ENCODE measurements at places on chromosomes 3 and 15.

DNA sequence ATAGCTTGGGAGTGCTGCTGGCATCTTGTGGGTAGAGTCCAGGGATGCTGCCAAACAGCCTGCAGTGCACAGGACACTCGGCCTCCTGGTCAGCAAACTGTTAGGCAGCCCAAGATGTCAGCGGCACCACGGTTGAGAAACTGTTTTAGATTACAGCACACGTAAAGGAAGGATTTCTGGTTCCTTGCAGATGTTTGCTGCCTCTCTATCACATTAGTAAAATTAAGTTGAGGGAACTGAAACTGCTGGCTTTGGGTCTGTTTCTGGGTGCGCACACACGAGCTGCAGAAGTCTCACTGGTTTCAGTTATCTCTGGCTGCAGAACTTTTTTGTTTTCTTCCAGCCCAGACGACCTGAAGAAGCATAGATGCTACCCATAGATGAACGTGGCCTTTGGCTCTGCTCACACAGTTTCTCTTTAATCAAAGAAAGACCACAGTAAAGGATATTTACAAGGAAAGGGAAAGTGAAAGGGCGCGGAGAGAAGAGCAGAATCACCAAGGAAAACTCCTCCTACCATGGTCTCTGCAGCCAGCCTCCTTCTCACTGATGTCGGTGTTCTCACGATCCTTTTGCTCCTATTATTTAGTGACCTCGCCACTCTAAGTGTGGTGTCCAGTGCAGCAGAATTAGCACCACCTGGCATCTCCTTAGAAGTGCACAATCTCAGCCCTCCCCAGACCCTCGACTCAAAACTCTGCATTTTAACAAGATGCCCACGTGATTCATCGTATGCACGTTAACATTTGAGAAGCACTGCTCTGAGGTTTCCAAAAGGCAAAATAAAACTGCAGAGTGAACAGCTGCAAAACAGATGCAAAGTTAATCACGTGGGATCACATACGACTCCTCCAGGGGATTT is 50.6 kb upstream of the AKAP13 start:
- DNase-seq: peak; percentile 52

- DNase-seq: no peak
Observed at GRCh38 chr3:57961828-57962447, 46.3 kb upstream of the FLNB start.

GRCh38 chr3:39383045-39383880 is at the start of gene SLC25A38:
Gene SLC25A38, plus strand, starts transcription at chr3:39383370. Its CDS starts 355 bp downstream, at chr3:39383725.
- peak; percentile 89 for DNase-seq

- DNase-seq: no peak
Observed at GRCh38 chr15:56074481-56075265, 81.3 kb upstream of the NEDD4 start.

- DNase-seq: no peak
Observed at GRCh38 chr3:100720426-100720825, 11.1 kb downstream of the TFG start.

DNA sequence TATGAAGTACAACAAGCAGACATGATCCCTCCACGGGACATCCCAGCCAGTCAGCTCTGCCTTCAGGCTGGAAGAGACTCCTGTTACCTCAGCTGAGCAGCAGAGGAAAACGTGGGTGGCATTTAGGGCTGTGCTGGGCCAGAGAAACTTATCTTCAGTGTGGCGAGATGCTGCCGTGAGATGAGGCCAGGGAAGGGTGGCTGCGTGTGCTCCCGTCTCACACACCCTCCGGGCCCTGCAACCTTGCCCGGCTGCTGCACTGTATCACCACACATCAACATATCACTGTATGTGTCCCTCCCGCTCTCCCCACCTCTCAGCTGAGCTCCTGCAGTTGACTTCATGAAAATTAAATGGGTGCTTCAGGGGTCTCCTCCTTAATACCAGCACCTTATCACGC is 23.4 kb downstream of the BMF start:
- no peak for DNase-seq

DNA sequence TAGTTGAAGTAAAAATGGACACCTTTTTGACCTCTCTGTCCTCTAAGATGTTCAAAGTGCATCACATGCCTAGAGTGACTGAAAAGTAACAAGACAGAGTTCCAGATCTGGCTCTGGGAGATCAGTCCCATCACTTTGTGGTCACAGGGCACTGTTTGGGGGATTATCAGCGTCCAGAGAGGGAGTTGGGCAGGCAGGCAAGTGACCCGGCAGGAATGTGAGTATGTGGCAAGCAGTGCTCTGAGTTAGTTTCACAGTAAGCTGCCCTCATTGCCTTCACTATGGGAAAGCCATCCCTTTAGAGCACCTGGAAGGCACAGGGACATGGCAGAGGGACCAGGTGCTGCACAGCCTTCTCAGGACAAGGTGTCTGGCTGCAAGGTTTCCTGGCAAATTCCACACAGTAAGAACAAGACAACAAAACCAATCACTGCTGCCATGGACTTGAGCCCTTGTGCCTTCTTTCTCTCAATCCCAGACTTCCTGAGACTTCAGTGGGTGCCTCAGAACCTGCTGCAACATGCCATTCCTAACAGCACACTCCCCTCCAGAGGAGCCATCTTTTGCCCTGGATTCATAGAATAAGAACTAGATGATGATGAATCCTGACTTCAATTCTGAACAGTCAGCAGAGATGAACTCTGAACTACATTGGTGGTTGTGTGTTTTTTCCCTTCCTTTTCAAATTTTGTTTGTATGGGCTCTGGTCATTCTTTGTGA is 55.2 kb downstream of the TIPARP start:
- DNase-seq: no peak

- DNase-seq: peak; percentile 63
Observed at GRCh38 chr3:3799173-3800079, at the start of gene LRRN1. Gene LRRN1, plus strand, starts transcription at chr3:3799431. Its CDS starts 45,211 bp downstream, at chr3:3844642.

DNA sequence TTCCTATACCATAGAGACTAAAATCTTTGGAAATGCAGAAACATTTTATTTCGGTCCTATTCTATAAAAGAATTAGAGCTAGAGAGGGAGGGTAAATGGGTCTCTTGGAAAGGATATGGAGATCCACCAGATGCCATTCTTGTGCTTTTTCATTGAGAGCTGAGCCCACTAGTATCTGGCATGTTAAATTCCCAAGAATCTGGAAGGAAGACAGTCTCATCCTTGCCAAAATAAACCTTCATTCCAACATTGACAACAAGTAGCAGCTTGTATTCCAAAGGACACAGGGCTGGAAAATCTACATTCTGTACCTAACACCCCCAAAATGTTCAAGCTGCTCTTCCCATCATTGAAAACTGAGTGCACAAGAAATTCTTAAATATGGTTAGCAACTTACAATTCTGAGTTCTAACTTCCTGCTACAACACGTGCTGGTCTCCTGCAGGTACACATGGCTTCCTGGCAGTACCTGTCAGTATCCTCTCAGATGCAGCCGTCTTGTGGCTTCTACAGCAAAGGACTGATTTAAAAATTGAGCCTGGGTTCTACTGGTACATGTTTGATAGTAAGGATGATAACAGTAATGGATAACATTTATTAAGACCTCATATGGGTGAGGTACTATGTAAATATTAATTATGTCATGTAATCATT is 348.1 kb downstream of the SV2B start:
- no peak for DNase-seq

GRCh38 chr3:121165397-121165837 is 257.4 kb downstream of the STXBP5L start:
- no peak for DNase-seq

DNA sequence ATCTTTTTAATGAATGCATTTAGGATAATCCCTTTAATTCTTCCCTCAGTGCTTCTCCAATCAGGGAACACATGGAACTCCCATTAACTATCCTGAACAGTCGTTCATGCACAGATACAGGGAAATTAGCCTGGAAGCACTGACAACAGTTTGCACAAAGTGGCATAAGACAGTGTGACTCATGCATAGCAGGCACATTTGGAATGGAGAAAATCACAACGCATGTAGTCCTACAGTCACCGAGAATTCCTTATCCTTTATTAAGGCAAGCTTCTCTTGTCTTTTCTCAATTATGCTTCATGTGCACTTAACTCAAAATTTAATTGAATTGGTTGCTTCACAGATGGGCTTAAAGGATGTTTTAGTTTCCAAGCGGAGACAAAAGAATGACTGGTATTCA is 155.0 kb upstream of the CRBN start:
- DNase-seq: no peak

DNA sequence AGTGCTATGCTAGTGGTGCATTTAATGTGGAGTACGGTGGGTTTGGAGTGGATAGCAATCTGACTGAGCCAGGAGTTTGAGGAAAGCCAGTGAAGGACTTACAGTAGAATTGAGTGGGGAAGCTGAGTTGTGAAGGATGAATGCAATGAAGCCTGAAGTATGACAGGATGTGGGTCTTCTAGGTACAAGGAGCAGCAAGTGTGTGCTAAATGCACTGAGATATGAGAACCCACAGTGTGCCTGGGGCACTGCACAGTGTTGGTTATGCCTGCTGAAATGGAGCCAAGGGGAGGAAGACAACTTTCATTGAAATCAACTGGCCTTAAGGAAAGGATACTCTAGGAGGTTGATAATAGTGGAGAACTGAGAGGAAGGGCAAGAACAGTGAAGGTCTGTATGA is 105.5 kb upstream of the MRPL3 start:
- DNase-seq: no peak

DNA sequence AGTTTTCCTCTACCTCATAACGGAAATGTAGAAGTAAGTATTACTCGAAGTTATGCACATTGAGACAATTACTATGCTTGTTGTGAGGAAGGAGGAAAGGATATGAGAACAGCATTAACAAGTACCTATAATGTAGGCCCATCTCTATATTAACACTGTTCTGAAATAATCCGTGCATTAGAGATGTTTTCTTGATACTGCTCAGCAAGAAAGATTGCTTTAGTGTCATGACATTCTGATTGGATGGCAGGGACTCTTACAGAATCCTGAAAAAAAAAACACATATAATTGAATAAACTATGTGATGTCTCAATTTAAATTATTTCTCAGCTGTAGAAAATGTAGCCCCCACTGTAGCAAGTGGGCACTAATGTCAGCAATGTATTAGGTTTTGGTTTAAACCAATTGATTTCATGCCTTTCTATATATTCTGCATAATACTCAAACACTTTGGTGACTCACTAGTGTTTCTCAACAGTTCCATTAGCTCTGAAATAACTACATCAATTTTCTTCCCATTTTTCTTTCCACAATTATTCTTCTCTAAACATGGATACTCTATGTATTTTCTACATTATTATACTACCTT is 598.3 kb upstream of the BCHE start:
- no peak for DNase-seq

GRCh38 chr15:78353093-78353492 is 12.9 kb downstream of the CRABP1 start:
- DNase-seq: no peak

GRCh38 chr3:42183991-42184632 is 81.9 kb downstream of the CCK start:
- DNase-seq: no peak

DNA sequence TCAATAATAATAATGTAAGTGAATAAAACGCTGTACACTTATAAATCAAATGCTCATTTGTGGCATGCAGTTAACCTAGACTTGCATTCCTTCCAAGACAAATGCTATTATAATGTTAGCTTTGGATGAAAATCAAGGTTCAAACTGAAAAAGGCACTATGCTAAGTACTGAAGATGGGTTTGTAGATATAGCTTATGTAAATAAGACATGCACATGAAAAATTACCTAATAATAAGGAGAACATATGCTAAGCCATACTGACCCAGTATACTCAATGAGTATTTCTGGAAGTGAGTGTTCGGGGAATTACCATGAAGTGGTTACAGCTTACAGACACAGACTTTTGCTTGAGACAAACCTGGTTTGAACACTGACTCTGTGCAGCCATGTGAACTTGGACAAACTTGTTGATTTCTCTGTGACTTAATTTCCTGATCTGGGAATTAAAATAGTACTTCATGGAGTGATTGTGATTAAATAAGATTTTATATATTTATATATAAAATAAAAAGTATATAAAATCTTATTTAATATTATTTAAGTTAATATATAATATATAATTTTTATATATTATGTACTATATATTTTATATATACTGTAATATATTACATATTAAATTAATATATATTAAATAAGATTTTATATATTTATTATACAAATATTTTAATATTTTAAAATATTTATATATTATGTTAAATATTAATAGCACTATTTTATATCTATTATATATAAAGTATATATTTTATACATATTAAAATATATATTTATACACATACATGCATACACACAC is 159.2 kb downstream of the ZPLD1 start:
- no peak for DNase-seq

GRCh38 chr3:126434264-126434590 is 39.5 kb downstream of the CFAP100 start:
- DNase-seq: no peak

DNA sequence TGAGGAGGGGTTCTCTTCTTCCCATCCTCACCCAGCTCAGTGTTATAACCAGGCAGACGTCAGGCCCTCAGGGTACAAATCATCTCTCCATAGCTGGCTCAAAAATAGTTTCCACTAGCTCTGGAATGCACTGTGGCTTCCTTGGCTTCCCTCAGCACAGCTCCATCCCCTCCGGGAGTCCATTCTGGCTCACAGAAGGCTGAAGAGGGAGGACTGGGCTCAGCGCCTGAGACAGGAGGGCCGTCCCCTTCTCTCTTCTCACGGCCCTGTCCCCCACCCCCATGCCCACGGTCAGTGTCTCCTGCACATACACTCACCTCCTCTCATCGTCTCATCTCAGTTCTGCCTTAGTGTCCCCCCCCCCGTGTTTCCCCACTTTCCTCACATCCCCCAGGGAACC is 50.1 kb downstream of the UMPS start:
- DNase-seq: no peak

- DNase-seq: no peak
Observed at GRCh38 chr15:52448011-52448890, 80.4 kb downstream of the MYO5A start.

GRCh38 chr3:159266779-159267178 is 464.9 kb downstream of the MFSD1 start:
- peak; percentile 19 for DNase-seq

DNA sequence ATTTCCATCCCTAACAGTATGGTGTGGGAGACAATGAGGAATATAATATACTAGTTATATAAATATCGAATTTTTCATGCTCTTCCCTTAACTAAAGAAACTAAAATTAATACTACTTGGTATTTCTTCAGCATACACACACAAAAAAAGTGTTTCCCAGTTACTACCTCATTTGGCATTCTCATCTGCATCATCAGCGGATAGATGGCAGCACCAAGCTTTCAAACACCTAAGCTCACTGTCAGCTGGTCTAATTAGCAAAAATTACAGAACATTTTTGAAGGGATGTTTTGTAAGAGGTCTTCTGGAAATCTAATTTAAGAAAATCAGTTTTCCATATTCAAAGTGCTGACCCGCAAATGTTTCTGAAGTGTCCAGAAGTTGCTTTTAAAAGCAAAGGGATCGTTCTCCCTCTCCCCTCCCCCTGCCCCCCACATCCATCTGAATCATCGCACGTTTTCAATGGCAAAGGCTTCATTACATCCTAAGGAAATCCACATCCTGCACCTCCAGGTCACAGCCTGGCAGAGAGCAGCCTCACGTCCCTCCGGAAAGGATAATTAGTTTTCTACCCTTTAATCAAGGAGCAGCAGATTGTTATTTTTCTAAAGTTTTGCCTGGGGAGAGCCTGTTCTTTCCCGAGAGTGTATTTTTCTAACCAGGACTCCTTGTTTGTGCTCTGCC is 86.1 kb upstream of the SPATA12 start:
- no peak for DNase-seq

GRCh38 chr15:63981596-63982320 is 64.5 kb downstream of the DAPK2 start:
- DNase-seq: no peak
